ENCODE measurements at places on chromosomes 1 and 21. TPM values are rescaled to one million over a fixed set of nuclear protein-coding genes. Genes with fewer than 3 reads are reported as not detected.
A peak's percentile ranks its signal among the peaks of the same experiment; 100 is the strongest.

The PTCH2 gene
- 2.6 TPM for total RNA-seq

- no peak overlapping the region for H3K4me3 ChIP-seq
- peaks cover 5% of the 10 kb centered on the region for H3K36me3 ChIP-seq
- H3K27me3 ChIP-seq, result no peaks in the 10 kb centered on the region
Observed at GRCh38 chr1:205604825-205605505, 26.8 kb downstream of the ELK4 start.

- H3K27me3 ChIP-seq, result no peaks in the 10 kb centered on the region
- no peak overlapping the region for H3K4me3 ChIP-seq
- peaks cover 8% of the 10 kb centered on the region for H3K4me1 ChIP-seq
- no peaks in the 10 kb centered on the region for H3K36me3 ChIP-seq
Observed at GRCh38 chr1:172843444-172843843, 184.5 kb downstream of the FASLG start.

- H3K36me3 ChIP-seq, result peaks cover 100% of the 10 kb centered on the region
Observed at GRCh38 chr1:156258859-156259258, 11.0 kb upstream of the PAQR6 start.

DNA sequence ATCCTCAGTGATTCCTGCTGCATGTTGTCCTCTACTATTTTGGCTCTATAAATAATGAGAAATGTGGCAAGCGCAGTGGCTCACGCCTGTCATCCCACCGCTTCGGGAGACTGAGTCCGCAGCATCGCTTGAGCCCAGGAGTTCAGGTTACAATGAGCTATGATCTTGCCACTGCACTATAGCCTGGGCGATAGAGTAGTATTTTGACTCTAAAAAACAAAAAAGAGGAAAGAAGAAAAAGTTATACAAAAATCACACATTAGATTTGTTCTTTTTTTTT lies 756 bp upstream of the SLC25A44 start:
- peak overlapping the region; percentile 80 for H3K4me3 ChIP-seq
- peaks cover 6% of the 10 kb centered on the region for H3K36me3 ChIP-seq
- no peak for DNase-seq
- H3K27me3 ChIP-seq, result no peaks in the 10 kb centered on the region
- H3K27ac ChIP-seq, result peak overlapping the region; percentile 78
- H3K4me1 ChIP-seq, result peaks cover 42% of the 10 kb centered on the region

- H3K4me1 ChIP-seq, result no peaks in the 10 kb centered on the region
- no peak overlapping the region for H3K27ac ChIP-seq
- no peak for DNase-seq
- H3K27me3 ChIP-seq, result no peaks in the 10 kb centered on the region
Observed at GRCh38 chr1:219761208-219761860, 148.4 kb upstream of the ZC3H11B start.

GRCh38 chr1:89221341-89221740 lies 22.6 kb upstream of the GBP4 start:
- H3K27me3 ChIP-seq, result no peaks in the 10 kb centered on the region
- DNase-seq, result no peak
- H3K27ac ChIP-seq, result no peak overlapping the region
- H3K36me3 ChIP-seq, result no peaks in the 10 kb centered on the region

DNA sequence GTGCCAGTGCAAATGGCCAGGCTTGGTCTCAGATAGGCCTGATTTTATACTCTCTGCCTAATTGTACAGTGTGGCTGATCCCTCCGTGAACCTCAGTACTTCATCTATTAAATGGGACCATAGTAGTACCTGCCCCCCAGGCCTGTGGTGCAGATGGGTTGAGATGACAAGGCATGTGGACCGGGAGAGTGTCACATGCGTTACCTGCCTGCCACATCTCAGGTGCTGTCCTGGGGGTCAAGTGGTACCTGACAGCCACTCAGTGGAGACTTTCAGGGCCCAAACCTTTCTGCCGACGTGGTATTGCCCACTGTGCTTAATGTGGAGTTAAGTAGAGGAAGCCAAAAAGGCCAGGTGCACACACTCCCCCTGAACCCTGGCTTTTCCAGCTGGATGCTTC lies 197.3 kb downstream of the FOXD2 start:
- H3K4me3 ChIP-seq, result no peak overlapping the region
- H3K4me1 ChIP-seq, result no peaks in the 10 kb centered on the region
- peaks cover 41% of the 10 kb centered on the region for H3K27me3 ChIP-seq
- H3K27ac ChIP-seq, result no peak overlapping the region
- DNase-seq, result no peak

All from esophagus muscularis mucosa (tissue), 4 donors.